T47D (cell line): ENCODE measurements at places on chromosomes 6 and 20.

DNA sequence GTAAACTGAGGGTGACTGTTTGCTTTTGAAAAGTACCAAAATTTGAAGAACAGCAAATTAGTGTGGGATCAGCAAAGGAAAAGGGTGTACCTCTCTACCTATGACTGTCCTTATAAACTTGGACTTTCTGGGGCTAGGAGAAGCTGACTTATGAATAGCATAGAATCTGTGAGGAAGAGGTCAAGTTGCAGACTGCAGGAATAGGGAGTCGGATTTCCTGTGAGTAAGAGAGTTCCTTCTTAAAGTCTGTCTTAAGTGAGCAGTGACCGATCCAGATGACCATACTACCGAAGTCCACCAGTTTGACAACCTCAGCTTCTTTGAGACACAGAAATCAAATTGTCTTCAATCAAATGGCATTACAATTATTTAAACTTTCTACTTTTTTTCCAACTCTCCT is 708.7 kb downstream of the UTRN start:
- DNase-seq: no peak

DNA sequence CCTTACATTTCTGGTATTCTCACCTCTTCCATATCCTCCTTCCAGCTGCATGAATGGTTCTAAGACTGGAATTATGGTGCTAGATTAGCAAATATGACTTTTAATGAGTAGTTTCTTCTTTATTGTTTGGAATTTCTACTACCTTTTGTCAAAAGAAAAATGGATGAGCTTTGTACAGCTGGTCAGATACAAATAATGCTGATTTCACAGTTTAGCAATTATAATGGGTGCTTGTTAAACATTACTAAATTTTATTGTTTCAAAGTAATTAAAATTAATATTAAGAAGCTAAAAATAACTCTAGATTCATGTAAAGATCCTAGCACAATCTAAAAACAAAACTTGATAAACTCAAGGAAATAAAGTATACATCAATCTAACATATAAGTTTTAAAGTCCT is 32.3 kb upstream of the BEND6 start:
- DNase-seq: no peak

DNA sequence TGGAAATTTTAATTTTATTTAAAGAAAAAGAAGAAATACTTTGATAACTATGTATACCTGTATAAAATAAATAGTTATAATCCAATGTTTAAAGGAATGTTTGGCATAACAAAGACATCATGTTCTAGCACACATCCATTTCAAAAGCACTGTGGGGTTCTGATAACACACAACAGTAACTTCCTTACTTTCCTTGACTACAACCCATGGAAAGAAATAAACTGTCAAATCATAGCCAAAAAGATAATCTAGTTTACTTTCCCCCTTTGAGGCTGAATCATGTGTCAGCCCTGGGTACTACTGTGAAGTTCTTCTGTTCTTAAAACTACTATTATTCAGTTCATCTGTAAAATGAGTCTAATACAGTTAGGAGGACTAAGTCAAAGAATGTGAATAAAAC is 61.4 kb upstream of the PKIB start:
- no peak for DNase-seq

DNA sequence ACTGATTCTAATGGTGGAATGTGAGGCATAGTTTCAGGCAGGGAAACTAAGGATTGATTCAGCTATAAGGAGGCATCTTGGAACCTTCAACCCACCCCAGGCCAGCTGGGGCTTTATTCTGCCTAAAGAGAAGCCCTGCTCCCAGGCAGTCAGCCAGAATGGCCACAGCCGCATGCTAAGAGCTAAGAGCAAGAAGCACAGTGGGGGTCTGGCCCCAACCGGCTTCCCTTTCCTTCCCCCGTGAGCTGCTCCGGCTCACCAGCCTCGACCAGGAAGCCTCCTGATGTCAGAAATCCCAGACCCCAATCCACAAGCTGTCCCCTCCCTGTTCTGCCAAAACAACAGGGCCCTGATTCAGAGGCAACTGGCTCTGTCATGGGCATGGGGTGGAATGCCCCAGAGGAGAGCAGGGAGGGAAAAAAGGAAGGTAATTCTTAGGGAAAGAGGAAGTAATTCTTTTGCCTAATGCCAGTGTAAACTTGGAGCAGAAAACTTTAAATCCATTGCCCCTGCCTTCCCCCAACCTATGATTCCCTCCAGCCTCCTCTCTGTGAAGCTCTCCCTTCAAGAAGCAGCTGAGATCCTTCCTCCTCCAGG is 6.9 kb downstream of the GRM4 start:
- no peak for DNase-seq

- no peak for DNase-seq
These were observed 65.2 kb downstream of the THBS2 start for GRCh38 chr6:169188475-169188874.

DNA sequence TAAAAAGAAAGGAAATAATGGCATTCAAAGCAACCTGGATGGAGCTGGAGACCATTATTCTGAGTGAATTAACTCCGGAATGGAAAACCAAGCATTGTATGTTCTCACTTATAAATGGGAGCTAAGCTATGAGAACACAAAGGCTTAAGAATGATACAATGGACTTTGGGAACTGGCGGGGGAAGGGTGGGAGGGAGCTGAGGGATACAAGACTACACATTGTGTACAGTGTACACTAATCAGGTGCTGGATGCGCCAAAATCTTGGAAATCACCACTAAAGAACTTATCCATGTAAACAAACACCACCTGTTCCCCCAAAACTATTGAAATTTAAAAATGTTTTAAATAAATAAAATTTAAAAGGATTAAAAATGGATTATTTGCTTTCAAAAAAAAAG is 4.1 kb upstream of the HLA-E start:
- no peak for DNase-seq

GRCh38 chr20:38129248-38129865 is 35.7 kb downstream of the TGM2 start:
- no peak for DNase-seq

DNA sequence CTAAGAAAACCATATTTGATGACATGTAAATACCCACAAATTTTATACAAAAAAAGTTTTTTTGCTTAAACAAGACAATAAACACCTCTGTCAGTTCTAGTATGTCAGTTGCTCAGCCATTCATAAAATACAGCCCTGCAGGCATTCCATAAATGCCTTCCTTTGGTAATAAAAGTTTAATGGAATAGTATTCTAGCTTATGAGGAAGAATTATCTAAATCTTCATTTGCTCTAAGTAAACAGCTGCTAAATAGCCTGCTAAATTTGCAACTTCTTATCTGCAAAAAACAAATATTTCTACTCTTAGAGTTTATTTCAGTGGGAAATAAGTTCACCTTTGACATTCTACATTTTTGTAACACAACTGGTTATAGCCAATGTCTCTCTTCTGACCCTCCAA is 108.8 kb downstream of the SMLR1 start:
- DNase-seq: no peak

DNA sequence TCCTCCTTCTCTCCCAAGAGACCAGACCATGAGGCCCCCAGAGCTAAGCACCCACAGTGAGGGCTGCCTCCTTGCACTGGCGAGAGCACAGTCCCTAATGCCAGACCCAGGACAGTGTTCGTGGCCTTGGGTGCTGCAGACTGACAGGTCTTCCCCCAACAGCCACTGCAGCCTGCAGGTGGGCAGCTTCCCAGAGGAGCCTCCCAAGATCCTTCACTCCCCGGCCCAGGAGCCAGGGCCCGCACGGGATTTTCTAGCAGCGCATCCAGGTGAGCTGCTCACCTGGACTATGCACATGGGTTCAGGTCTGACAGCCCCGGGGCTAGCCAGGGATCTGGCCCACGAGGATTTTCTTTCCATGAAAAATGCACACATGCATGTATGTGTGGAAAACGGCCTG is 41.7 kb downstream of the SUMO4 start:
- DNase-seq: no peak

- no peak for DNase-seq
These were observed 87.7 kb downstream of the SCAND1 start for GRCh38 chr20:35866418-35867202.

GRCh38 chr6:32589596-32590449 is at the start of gene HLA-DRB1:
TSS of gene HLA-DRB1 (minus strand) at chr6:32589848. CDS start at chr6:32589742, 106 bp downstream.
- peak; percentile 18 for DNase-seq

DNA sequence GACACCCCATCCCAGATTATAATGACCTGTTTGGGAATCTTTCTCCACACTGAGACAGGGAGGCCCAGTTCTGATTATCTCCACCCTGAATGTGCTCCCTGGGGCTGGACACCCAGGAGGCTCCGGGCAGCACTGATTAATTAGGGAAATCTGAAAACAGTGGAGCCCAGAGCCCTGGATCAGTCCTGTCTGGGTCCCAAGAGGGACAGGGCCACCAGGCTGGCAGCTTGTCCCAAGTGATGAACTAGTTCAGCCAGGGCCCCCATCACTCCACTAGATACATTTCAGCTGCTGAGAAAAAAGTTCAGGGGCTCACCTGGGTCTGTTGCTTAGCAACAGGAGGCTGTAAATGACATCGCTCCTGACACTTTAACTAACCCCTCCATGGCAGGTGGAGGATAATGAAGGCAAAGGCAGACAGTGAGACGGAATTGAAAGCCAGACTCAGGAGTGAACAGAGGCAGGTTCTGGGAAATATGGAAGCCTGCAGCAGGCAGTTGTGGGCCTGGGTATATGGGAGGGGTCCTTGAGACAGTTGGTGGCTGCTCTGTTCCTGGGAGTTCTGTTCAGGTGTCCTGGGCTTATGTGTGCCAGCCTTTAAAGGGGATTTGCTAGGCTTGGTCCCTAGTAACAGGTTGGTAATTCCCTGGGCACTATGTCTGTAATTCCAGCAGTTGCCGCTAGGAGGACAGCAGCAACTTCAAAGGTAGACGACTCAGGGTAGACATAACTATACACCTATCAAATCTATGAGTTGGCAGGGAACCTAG is 78.3 kb upstream of the CTNNBL1 start:
- DNase-seq: peak; percentile 51

GRCh38 chr6:127966616-127967015 is 65.8 kb upstream of the THEMIS start:
- no peak for DNase-seq

GRCh38 chr20:49646126-49646525 is 67.6 kb downstream of the B4GALT5 start:
- DNase-seq: no peak

DNA sequence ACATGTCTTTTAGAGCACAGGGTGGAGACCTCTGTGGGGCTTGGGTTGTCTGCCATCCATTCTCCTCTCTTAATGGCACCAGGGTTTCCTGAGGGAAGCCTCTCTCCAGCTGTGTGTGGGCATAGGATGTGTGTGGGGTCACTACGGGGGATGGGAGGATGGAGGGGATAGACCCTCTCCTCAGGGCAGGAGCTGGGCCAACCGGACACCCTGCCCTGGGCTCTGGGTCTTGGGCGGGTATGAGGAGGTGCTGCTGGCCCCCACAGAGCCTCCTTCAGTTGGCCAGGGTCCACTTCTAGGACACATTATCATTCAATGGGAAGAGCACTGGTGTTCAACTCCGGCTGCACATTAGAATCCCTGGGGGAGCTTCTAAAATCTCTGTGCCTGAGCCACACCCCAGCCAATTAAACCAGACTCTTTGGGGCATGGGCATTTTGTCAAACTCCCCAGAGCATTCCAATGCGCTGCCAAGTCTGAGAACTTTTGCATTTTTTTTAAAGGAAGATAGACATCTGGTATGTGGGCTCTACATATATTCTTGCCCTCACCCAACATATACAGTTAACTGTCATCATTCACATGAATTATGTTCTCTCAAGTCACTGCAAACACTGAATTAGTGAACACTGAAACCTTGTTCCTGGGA is 38.5 kb downstream of the TRAM2 start:
- peak; percentile 39 for DNase-seq
